ENCODE measurements at places on chromosomes 11 and 22. TPM values are rescaled to one million over a fixed set of nuclear protein-coding genes. Genes with fewer than 3 reads are reported as not detected.

Gene FOLR2
- total RNA-seq, result not detected

Gene LGR4
- 39.9 TPM for total RNA-seq

Gene GNAZ
- 2.3 TPM for total RNA-seq

Gene OR5B21
- total RNA-seq, result not detected

Gene KLHL35
- 0.63 TPM for total RNA-seq

Gene MEI1
- total RNA-seq, result not detected

Gene TMEM191B
- 2.3 TPM for total RNA-seq

Gene CARNS1
- 0.08 TPM for total RNA-seq

Gene MDK
- 20.9 TPM for total RNA-seq

Gene GRIA4
- total RNA-seq, result not detected

Gene MPPED1
- not detected for total RNA-seq

Gene MAML2
- 3.5 TPM for total RNA-seq
